ENCODE measurements at places on chromosomes 11 and 22.

DNA sequence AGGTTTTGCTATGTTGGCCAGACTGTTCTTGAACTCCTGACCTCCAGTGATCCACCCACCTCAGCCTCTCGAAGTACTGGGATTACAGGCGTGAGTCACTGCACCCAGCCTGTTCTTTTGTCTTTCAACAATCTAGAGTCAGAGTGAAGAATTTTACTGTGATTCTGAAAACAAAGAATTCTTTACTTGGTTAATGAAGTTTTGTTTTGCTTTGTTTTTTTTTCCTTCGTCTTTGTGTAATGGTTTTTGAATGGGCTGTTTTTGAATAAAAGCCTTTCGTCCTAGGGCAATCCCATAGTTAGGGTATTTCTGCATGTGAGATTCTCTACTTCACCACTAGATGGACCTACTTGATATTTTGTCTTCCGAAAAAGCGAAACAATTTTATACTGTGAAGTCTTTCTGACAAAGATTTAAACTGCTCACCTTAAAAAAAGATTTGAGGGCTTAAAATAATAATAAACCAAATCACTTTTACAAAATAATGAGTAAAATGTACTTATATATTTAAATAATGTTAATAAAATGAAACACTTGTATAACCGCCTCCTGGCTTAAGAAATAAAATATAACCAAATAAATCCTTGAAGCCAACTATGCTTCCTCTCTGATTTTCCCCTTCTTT is 43.4 kb upstream of the SC5D start:
- peak; percentile 5 for DNase-seq

DNA sequence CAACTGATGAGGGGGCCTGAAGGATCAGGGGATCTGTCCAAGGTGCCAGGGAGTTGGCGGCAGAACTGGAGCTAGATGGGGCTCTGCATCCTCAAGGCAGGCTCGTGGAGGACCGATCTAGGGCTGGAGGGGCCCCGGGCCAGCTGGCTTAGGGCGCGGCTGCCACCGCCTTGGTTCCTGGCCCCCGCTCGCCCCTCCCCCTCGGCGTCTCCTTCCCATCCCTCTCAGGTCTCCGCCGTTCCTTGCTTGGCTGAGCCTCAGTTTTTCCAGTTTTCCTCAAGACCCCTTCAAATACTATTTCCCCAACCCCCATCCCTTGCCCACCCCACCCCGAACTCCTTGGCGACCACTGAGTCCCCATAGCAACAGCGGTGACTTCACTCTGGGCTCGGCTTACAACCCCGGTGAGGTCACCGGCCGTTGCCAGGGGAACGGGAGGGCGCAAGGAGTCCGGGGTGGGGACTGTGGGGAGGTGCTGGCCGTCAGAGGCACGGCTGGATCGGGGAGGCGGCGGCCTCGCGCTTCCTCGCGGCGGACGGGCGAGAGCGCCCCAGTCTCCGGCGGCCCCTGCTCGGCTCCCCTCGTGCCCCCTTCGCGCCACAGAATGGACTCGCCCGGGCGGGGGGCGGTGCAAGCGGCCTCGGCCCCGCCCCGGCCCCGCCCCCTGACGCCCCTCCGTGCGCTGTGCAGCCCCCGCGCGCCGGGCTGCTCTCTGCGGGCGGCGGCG is 7.5 kb downstream of the FREY1 start:
- DNase-seq, result no peak

DNA sequence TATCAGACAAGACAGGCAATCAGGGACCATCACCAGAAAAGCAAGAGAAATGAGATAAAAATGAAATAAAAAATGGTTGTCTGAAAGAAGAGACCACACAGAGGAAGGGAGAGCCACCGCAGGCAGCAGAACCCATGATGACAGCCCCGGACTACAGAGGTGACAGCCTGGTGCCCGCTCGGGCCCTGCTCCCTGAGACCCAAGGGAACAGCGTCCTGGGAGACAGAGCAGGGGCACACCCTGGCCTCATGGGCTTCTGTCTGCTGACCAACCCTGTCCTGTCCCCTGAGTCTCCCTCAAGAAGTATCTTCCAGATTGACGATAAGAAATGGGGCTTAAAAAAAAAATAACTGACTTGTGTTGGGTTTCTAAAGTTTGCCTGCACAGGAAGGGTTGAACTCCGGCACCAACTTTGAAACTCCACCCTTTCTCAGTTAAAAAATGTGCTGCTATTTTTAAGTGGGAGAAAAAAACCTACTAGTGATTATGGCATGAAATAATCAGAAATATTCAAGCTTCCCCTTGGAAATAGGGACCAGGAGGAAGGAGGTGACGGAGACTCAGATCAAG is 70.1 kb upstream of the TTLL12 start:
- DNase-seq, result no peak

DNA sequence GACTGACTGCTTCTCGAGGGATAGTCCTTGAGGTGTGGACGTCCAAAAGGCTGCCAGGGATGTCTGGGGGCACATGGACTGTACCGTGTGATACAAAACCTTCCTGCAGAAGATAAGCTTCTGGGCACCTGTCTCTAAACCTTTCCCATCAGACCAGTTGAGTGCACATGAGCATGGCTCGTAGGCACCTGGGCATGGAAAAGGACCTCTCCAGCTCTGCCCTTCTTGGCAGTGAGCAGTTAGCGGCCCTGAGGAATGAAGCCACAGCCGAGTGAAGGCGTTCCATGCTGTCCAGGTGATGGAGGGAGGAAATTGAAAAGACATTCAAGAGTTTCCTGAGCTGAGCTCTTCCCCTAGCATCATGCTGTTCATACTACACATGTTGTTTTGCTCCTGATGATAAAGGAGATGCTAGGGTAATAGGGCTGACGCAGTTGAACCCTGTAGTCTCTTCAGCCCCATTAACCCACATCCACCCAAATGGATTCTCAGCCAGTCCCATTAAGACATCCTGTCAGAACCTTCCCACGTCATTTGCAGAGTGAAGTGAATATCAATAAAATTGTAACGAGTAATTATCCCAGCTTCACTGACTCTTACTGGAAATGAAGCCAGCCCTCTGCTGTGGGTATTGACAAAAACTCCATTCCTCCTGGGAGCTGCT is 138.6 kb downstream of the KIRREL3 start:
- DNase-seq, result no peak

DNA sequence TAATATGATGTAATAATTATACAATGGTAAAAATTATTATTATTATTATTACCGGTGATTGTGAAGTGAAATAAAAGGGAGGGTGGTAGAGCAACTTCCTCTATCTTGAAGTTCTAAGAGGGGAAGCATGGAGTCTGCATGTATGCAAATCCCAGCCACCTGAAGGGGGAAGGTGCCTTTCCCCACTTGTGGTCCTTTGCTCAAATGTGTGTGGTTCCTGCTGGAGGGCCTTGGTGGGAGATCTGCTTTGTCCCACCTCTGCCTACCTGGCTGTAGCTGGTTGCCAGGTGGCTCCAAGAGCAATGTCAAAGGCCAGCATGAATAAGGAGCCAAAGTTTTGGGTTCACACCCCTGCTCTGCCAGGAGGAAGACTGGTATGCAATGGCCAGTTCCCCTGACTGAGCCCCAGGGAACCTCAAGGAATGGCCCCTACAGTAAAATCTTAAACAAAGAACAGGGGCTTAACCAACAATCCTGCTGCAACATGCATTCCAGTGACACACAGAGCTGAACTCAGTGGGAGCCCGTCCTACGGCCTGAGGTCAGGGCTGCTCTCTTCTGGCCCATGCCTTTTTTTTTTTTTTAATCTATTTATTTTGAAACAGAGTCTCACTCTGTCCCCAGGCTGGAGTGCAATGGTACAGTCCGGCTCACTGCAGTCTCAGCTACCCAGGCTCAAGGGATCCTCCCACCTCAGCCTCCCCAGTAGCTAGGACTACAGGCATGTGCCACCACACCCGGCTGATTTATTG is 8.5 kb downstream of the TMEM132A start:
- no peak for DNase-seq

DNA sequence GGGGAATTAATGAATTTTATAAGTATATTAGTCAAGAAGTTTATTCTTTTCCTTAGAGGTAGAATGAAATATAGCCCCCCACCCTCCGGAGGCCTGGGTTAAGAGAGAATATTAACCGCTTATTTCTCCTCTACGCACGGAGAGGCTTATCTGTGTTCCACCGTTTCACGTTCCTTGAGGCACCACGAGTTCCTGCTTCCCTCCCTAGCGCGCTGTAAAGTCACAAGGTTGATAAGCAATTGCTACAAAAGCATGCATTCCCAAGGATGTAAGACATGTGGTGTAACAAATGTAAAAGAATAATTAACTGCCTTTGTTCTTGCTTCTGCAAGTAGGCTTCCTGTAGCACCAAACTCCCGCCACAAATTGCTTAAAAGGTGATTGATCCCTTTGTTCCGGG is 1.5 kb upstream of the ANKRD42 start:
- DNase-seq, result no peak

DNA sequence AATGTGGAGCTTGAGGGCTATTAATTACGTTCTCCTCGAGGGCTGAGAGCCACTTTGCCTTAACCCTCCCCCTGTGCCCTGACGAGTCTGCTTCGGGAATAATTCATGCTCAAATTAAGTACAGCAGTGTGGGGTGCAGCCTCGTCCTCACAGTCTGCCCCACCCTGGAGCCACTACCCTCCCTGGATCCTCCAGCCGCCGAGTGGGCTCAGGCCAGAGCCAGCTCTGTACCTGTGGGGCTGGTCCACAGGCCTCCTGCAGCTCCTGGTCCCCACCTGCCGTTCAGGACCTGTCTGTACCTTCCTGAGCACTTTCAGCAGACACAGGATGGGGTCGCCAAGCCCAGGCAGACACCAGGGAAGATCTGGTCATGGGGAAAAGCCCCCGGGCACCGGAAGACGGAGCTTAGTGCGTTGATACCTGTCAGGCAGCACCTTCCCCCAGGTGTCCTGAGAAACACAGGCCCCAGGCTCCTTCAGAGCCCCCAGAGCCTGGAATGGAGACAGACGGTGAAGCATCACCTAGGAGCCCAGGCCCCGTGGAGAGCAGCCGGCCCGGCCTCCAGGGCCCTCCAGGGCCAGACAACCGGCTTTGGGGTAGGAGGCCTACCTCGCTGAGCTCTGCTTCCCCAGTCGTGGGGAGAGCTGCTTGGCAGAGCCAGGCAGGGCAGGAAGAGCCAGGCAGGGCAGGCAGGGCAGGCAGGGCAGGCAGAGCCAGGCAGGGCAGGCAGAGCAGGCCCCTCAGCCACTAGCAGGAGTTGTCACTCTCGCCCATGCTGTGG is 9.7 kb downstream of the TSPAN32 start:
- no peak for DNase-seq

DNA sequence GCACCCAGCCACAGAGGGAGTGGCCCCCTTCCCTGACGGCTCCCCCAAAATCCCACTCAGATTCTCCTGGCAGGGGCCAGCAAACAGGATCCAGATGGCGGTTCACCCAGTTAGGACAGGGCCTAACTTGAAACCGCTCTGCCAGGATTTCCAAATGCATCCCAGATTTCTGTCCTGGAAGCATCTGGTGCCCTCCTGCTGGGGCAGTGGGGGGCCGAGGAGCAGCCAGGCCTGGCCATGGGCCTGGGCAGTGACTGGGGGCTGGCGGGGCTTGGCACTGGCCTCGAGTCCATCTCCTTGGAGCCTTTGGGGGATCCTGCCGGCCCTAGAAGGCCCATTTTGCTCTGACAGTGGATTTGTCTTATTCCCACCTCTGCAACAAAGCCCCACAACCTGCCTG is 17.9 kb upstream of the EMID1 start:
- DNase-seq, result no peak

DNA sequence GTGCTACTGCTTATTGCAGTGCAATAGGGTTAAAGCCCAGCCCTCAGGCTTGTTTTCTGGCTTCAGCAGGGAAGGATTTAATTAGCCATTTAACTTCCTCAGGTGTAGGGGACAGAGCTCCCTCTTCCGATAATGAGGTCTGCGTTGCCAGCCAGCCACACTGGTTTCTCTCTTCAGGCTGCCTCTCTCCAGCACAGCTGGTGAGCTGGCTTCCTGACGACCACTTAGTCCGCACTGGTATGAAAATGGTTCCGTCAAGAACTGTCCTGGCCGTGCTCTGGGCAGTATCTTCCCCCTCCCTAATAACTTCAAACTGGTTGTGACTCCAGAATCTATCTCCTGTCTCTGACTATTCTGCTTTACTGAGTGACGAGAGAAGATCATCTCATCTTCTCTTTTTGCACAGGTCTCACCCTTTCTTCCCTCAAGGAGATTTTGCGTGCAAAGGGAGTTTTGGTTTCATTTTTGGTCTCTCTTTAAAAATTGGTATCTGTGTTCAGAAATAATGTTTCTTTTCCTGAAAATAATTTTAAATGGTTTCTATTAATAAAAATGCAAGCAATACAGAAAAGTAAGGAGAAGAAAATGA is 49.2 kb downstream of the CNTN5 start:
- no peak for DNase-seq

DNA sequence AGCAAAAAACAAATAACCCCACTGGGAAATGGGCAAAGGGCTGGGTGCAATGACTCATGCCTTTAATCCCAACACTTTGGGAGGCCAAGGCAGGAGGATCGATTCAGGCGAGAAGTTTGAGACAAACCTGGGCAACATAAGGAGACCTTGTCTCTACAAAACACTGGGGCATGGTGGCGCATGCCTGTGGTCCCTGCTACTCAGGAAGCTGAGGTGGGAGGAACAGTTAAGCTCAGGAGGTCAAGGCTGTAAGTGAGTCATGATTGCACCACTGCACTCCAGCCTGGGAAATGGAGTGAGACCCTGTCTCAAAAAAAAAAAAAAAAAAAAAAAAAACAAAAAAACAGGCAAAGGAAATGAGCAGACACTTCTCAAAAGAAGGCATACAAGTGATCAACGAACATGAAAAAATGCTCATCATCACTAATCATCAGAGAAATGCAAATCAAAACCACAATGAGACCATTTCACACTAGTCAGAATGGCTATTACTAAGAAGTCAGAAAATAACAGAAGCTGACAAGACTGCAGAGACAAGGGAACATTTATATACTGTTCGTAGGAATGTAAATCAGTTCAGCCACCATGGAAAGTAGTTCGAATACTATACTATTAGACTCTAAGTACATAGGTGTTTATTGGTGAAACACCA is 48.2 kb upstream of the SMCO4 start:
- DNase-seq, result no peak

GRCh38 chr11:61923166-61924063 is 6.0 kb upstream of the RAB3IL1 start:
- DNase-seq, result no peak

GRCh38 chr11:132026746-132027145 is 656.3 kb downstream of the NTM start:
- DNase-seq, result no peak

- DNase-seq, result no peak
Measured at GRCh38 chr11:121035169-121035755, 11.4 kb downstream of the TBCEL start.

- DNase-seq, result no peak
Measured at GRCh38 chr11:111329306-111330204, 31.2 kb downstream of the POU2AF3 start.

DNA sequence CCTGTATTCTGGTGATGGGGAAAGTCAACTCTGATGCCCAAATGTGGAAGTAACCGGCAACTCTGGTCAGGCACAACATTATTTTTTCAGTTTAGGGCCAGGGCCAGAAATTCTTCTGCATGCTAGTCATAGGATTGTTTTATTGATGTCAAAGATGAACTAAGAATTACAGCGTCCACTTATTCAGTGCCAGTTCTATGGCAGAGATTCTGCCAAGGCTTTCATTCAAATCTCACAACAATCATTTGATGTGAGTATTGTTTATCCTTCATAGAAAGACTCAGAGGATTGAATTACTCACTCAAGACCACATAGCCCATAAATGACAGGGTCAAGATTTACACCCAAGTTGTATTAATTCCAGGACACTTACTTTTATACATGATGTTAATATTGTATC is 87.7 kb downstream of the TMPRSS5 start:
- DNase-seq, result no peak

- DNase-seq, result no peak
Measured at GRCh38 chr22:46791201-46791731, 28.8 kb downstream of the TBC1D22A start.

GRCh38 chr11:27118949-27119348 is 78.3 kb downstream of the BBOX1 start:
- no peak for DNase-seq

Measured in SK-N-MC (cell line).